HT1080 (cell line): ENCODE measurements at places on chromosomes 6 and 20.

DNA sequence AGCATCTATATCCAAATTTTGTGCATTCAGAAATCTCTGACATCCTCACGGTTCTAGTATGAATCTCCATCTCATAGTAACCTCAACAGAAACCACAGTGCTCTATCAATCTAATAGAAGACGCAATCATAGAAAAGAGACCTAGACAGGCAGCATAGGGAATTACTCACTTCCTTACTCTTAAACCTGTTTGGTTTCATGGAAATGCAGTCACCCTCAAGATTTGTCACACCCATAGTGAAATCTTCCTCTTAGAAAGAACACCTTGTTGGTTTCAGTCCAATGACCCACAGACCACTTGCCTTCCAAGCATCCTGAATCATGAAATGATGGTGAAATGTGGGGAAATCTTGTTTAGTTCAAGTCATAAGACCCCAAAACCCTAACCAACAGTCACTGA is 166.1 kb upstream of the PRDM1 start:
- peak; percentile 66 for DNase-seq

DNA sequence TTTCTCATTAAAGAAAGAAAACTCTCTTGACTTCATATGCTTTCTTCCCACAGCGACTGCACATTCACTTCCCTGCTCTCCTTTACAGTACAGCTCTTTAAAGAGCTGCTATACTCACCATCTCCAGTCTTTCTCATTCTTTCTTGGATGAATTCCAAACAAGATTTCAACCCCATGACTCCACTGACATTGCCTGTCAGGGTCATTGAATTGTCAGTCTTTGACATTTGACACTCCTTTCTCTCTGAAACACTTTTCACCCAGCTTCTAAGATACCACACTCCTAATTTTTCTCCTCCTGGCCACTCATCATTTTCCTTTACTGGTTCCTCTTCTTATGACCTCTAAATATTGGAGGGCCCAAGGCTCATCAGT is 811 bp upstream of the ARMH2 start:
- DNase-seq, result no peak

- peak; percentile 52 for DNase-seq
Observed at GRCh38 chr6:16154904-16155303, 26.0 kb downstream of the MYLIP start.

- DNase-seq, result no peak
Observed at GRCh38 chr20:4966826-4967751, 34.2 kb downstream of the SLC23A2 start.

DNA sequence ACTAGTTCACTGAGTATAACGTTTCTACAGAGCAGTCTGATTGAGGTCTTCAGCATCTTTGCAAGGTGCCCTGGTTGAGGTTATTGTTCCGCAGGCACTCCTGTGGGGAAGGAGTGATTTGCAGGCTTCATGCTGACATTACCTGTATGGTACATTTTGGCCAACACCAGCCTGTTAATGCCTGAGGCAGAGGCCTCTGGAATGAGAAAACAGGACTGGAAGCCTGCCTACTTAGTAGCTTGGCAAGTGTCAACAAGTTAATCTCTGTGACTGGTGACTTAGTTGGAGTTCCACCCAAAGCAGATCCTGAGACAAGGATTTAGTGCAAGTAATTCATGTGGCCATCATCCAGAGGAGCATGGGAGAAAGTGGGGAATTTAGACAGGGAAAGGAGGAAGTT is 24.6 kb downstream of the MAS1 start:
- no peak for DNase-seq

DNA sequence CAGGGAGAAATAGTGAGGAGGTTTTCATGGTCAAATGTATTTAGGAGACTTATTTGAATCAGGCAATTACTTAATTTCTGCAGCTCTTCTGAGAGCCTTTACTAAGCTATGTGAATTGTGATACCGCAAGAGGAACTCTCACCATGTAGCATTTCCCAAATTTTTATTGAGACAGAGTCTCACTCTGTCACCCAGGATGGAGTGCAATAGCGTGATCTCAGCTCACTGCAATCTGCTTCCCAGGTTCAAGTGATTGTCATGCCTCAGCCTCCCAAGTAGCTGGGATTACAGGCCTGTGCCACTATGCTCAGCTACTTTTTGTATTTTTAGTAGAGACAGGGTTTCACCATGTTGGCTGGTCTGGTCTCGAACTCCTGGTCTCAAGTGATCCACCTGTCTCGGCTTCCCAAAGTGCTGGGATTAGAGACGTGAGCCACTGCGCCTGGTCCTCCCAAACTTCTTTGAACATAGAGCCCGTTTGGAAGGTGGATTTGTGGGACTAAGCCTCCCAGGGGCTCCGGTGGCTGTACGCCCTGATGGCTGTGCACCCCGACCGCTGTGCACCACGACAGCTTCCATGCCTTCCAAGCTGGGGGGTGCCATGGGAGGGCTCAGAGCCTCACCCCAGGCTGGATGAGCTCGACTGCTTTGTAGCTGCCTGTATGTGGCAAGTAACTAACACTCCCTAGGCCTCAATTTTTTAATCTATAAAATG is 5.7 kb upstream of the MPC1 start:
- no peak for DNase-seq

DNA sequence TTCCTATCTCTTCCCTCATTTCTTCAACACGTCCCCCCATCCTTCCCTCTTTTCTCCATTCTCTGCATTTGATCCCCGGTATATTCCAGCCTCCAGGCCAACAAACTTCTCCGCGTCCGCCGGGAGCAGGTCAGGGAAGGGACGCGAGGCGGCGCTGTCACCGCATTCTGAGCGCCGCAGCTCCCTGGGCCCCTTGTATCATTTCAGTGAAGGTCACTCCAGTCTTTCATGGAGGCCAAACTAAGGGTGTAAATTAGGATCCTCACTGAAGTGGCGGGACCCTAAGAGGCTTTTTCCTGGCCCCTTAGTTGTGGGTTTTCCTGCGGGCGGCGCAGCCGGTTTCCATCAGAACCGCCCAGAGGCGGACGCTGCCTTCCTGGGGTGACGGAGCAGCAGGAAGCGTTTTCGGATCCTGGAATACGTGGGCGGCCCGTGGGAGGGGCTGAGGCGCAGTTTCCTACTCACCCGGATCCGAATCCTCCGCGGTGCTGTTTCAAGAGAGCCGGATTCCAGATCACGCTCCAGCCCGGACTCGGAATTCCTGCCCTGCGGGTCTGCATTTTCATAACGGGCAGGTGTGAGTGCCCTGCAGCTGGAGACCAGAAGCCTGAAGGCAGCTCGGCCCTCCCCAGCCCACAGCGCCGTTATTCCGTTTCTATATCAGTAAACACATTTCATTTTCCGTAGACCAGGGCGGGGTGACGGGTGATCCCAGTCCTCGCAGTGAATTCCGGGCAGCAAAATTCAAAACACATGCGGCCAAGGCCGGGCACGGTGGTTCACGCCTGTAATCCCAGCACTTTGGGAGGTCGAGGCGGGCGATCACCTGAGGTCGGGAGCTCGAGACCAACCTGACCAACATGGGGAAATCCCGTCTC is 3.6 kb upstream of the MICA start:
- peak; percentile 86 for DNase-seq

DNA sequence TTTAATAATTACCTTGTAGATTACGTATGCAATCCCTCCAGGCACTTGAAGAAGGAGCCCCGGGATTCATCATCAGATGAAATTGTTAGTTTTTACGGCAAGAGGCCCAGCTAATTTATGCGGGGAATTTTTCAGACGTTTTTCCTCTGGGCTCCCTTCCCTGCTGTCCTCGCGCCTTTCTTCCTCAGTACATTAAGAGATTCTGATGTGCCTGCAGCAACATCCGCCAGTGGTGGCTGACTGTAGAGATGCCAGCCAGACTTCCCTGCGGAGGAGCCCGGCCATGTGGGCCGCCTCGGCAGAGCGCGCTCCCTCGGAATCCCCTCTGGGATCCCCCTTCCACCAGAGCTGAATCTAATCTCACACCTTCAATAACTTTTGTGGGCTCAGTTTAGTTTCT is 46.4 kb upstream of the POU3F2 start:
- no peak for DNase-seq

DNA sequence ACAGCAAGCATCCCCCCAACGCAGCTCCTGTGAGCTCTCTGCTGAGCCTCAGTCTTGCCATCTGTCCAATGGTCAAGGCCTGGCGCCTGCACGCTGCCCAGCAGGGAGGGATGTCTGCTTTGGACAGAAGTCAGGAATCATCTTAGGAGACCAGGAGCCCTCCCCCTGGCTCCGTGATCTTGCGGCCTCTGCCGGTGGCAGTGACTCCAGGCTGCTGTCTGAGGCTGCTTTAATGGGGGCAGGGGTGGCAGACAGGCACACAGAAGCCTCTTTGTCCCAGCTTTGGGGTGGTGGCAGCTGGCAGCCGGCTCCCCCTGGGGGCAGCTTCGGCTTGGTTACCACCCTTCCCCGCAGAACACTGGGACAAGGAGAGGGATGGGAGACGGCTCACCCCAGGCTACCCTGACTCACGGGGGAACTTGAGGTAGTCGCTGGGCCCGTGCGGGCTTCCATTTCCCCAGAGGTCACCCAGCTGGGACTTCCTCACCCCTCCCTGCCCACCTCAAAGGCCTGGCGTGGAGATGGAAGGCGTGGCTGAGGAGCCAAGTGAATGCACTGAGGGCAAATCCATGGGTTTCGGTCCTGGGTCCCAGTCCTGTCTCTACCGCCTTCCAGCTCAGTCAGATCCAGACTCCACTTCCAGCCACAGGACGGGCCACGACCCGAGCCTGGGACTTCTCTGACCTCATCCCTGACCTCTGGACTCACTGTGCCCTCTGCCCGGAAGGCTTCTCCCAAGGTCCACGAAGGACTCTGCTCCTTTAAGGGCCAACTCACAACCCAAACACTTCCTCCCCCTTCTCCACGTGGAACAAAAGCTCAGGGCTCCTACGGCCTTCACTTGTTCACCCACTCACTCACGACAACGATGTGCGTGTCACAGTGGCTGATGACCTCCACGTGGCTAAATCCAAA is 14.8 kb downstream of the PEDS1 start:
- no peak for DNase-seq
